ENCODE measurements at places on chromosomes 5 and 9.

- no peak for DNase-seq
Measured at GRCh38 chr9:73682789-73683188, 531.1 kb downstream of the ANXA1 start.

GRCh38 chr9:77013206-77013931 lies 6.1 kb upstream of the FOXB2 start:
- DNase-seq, result no peak

DNA sequence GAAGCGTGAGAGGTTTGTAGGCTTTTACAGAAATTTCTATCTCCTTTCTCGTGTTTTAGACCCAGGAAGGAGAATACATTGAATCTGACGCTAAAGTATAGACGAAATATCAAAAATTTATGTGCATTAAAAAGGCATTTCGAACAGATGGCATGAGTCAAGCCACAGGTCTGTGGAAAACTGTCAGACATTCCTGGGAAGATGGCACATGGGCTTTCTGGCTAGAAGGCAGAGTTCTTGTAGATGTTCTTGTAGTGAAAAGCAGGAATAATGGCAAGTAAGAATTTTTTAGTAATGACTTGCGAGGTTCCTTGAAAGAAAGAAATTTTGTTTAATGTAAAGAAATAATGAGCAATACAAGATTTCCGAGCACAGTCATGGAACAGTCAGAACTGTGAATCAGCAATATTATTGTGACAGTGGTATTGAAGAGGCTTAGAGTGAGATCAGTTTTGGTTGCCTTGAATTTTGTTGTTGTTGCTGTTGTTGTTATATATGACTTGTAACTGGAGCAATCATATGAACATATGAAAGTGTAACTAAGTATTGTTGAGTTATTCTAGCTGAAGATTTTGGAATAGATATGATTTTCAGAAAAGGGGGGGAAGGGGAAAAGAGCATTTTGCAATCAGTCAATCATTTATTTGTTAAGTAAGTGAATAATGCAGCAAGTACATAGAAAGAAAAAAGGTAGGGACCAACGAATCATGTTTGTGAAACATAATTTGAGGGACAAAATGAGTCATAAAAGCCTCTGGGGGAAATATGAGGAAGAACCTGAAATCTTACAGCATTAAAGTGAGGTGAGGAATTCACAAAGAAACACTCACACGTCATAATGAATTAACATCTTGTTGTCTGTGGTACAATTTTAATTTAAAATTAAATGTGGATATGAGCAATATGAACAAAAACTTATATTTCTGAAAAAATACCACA lies 339.0 kb upstream of the CTNND2 start:
- DNase-seq, result no peak

GRCh38 chr5:173839117-173839713 lies 48.9 kb upstream of the CPEB4 start:
- no peak for DNase-seq

DNA sequence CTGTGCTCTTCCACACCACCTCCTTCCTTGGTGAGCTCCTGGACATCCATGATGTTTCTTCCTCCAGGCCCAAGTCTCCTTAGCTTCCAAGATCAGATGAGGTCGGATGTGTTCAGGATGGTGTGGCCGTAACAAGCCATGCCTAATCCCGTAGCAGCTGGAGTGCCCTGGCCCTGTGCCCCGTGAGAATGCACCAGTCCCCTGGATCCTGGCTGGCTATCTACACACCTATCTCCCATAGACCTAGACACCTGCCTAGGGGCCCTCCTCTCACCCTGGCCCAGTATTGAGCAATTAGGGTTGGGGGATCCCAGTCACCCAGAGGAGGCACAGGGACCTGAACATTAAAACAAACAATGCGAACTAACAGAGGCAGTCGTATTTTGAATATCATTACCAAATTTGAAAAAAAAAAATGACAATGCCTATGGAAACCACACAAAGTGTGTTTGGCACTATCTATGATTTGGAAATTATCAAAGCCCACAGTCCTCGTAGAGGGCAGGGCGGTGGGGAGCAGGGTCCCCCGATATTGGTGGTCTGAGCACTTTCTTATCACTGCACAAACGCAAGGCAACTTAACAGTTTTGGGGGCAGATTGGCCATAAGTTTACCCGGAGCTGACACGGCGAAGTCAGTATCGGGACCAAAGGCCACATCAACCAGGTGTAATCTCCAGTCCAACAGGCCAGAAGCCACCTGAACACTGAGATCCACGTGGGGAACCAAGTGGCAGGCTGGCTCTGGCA lies 13.2 kb downstream of the ENG start:
- no peak for DNase-seq

- DNase-seq, result no peak
Measured at GRCh38 chr5:88325868-88326267, 57.2 kb upstream of the TMEM161B start.

- DNase-seq, result peak; percentile 40
Measured at GRCh38 chr5:159198063-159199036, 11.0 kb downstream of the RNF145 start.

DNA sequence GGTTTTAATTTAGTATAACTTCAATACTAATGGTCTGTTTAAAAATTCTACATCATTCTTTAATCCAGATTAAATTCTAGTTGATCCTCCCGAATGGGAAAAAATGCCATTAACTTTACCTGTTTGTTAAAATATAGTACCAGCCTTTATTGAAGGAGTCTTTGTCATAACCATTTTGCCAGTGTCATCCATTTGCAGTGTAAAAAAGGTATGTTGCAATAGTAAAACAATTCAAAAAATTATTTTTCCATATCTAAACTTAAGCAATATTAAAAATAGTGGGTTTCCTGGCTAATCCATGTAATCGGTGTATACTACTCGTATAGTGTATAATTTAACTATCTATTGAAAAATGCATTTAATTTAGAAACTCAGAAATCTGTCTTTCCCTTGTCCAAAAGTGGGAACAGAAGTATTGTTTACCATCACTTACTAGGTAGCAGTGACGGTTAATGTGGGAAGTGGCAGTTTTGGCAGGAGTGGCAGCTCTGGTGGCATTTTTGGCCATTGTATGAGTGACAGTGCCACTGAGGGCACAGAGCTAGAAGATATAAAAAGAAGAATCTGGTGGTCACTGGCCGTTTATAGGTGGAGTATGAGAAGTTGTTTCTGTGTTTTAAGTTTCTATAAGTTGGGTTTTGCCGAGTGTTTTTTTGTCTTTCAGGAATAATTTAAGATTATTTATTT lies 1.9 kb downstream of the AP3S1 start:
- no peak for DNase-seq

GRCh38 chr5:154395407-154396106 lies 50.2 kb upstream of the SAP30L start:
- no peak for DNase-seq

DNA sequence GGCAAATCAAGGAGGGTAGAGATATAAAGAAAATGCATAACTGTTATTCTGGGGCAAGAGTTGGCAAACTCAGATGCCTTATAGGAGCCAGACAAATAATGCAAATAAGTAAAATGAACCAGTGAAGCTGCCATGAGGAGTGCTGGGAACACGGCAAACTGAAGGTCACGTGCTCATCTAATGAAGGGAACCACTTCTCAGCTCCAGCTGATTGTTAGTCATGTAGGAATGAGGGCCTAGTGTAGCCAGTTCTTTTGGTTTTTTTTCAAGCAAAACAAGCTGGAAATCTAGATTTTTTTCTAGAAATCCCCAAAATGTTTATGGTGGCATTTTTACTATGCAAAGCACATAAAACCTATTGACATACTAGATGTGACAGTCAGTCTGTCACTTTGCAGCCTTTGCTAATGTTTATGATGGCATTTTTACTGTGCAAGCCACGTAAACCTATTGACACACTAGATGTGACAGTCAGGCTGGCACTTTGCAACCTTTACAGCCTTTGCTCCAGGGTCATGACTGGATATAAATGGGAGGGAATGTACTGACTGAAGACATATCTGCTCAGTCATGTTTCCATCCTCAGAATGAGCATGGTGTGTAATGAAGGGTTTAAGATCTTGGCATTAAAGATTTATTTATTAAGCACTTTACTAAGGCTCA lies 39.4 kb downstream of the RUSC2 start:
- no peak for DNase-seq

GRCh38 chr5:19169426-19169825 lies 818.6 kb downstream of the CDH18 start:
- no peak for DNase-seq

- no peak for DNase-seq
Measured at GRCh38 chr5:131758520-131758900, 38.3 kb downstream of the FNIP1 start.

GRCh38 chr5:154368041-154368800 lies 77.6 kb upstream of the SAP30L start:
- no peak for DNase-seq

- no peak for DNase-seq
Measured at GRCh38 chr5:64207978-64208377, 42.3 kb downstream of the RNF180 start.

DNA sequence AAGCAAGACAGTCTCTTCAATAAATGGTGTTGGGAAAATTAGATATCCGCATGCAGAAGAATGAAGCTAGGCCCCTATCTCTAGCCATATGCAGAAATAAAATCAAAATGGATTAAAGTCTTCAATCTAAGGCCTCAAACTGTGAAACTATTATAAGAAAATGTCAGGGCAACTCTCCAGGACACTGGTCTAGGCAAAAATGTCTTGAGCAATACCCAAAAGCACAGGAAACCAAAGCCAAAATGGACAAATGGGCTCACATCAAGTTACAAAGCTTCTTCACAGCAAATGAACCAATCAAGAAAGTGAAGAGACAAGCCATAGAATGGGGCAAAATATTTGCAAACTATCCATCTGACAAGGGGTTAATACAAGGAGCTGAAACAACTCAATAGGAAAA lies 338.8 kb downstream of the NNT start:
- DNase-seq, result no peak

DNA sequence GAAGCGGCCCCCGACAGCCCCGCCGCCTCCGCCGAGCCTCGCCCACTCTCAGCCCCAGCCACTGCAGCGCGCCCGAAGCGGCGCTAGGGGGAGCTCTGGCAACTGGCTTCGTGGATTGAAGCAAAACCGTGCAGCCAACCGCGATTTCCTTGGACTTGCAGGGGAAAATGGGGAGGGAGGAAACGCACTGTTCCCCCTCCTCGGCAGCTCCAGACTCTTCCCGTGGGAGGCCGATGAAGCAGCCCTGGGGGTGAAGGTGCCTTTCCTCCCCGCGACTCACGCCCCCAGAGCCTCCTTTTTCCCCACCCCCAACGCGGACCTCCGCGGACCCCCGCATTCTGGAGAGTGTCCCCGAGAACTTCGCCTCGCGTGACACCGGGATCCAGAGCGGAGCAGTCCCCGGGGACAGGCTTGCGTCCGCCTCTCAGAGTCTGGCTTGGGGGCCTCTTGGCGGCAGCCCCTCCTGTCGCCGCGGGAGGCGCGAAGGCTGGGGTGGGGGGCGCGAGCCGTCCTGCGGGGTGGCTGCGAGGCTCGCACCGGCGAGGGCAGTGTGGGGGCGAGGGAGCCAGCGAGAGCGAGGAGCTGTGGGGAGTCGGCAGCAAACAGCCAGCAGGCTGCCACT lies 3.8 kb downstream of the IER5L start:
- DNase-seq, result peak; percentile 81

All from CD4-positive, alpha-beta T cell treated with Interleukin-12 subunit alpha and Interleukin-12 subunit beta, for 1 hour (primary cell).